ENCODE measurements at places on chromosomes 11 and 22.

DNA sequence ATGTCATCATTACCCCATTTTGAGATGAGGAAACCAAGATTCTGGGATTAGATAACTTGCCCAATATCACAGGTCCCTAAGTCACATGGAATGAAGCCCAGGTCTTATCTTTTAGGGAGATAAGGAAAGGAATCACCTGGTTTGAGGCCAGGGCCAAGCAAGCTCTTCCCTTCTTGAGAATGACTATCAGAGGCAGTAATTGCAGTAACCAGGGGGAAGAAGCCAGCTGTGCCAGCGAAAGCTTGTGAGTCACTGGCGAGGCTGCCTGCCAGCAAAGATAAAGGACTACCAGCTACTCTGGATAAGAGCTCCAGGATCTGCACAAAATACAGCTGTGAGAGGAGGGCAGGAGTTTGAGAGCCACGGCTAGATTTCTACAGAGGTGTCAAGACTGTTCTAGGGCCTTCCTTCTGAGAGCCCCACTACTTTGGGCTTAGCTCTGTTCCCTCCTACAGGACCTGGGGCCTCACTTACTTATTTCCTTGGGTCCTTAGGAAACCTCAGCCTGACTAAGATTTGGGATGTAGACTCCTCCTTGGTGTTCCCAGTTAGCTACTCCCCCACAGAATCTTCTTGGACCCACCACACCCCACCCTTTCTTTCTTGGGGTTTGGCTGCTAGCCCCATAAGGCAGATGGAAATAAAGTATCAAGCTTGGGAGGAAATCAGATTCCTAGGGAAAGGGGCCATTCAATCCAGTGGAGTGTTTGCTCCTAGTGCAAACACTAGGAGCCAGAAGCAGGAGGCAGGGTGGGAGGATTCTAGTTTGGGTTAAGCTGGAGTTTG lies 9.7 kb upstream of the CCKBR start:
- peaks cover 3% of the 10 kb centered on the region for H3K4me1 ChIP-seq
- H3K4me3 ChIP-seq, result no peak overlapping the region
- peak overlapping the region; percentile 48 for H3K27ac ChIP-seq

DNA sequence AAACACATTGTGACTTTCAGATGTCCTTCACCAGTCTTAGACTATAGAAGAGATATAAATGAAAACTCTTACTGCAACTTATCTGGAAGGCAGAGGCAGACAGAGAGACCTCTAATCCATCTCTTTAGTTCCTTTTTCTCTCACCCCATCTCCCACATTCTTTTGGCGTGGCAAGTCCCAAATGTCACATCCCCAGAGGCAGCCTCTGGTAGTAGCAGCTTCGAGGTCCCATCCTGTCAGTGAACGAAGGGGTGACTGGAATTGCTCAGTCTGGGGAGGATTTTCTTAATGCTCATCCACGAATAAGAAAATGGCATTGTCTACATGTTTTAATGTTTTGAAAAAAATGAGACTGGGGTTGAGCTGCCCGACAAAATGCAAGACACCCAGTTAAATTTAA lies 201.4 kb downstream of the GRIA4 start:
- no peaks in the 10 kb centered on the region for H3K4me1 ChIP-seq
- DNase-seq, result no peak
- H3K27ac ChIP-seq, result no peak overlapping the region

- H3K27ac ChIP-seq, result no peak overlapping the region
- peaks cover 11% of the 10 kb centered on the region for H3K4me1 ChIP-seq
- no peak overlapping the region for H3K4me3 ChIP-seq
- no peak for DNase-seq
- H3K27me3 ChIP-seq, result no peaks in the 10 kb centered on the region
Measured at GRCh38 chr11:71489311-71490043, 36.5 kb downstream of the NADSYN1 start.

- H3K27ac ChIP-seq, result no peak overlapping the region
- no peak for DNase-seq
- no peak overlapping the region for H3K4me3 ChIP-seq
- no peaks in the 10 kb centered on the region for H3K36me3 ChIP-seq
- no peaks in the 10 kb centered on the region for H3K27me3 ChIP-seq
- H3K4me1 ChIP-seq, result no peaks in the 10 kb centered on the region
Measured at GRCh38 chr11:103552086-103552485, 442.9 kb downstream of the DYNC2H1 start.

DNA sequence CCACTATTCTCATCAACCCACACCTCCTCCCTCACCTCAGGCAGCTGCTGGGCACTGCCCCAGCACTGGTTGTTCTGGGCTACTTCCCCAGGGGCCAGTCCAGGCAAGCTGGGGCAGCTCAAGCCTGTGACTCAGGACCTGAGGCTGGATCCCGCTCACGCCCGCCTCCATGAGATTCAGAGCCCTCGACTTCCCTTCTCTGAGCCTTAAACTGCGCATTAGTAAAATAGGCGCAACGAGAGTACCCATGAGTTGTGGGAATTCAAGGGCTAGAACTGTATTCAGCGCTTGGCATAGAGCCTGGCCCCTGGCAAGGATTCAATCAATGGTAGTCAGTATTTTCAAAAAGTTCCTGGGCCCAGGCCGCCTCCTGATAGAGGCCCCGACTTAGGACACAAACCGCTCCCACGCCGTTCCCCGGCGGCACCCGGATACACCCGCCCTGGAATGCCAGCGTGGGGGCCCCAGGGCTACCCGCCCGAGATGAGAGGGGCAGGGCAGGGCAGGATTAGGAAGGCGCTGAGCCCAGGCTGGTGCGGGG lies 723 bp upstream of the CD82 start:
- H3K36me3 ChIP-seq, result no peaks in the 10 kb centered on the region
- DNase-seq, result peak; percentile 72
- H3K4me1 ChIP-seq, result peaks cover 6% of the 10 kb centered on the region
- H3K27ac ChIP-seq, result no peak overlapping the region
- peak overlapping the region; percentile 67 for H3K4me3 ChIP-seq

- H3K36me3 ChIP-seq, result no peaks in the 10 kb centered on the region
- DNase-seq, result no peak
- no peak overlapping the region for H3K4me3 ChIP-seq
- H3K4me1 ChIP-seq, result peaks cover 6% of the 10 kb centered on the region
Measured at GRCh38 chr11:14021738-14022137, 59.2 kb downstream of the SPON1 start.

DNA sequence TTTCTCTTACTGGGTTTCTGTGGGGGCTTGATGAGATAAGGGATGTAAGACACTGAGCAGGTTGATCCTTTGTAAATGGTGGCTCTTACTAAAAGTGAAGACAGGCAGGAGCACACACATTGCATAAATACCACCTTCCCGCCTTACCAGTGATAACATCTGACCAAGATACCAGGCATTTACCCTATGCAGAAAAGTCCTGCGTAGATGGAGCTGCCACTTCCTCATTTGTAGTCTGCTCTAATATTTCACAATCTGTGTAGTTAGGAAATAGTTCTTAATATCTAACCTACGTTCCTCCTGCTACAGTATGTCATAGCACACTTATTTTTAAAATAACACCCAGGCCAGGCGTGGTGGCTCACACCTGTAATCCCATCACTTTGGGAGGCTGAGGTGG lies 23.9 kb upstream of the SWAP70 start:
- no peaks in the 10 kb centered on the region for H3K27me3 ChIP-seq
- no peaks in the 10 kb centered on the region for H3K36me3 ChIP-seq
- DNase-seq, result peak; percentile 84
- H3K4me3 ChIP-seq, result no peak overlapping the region

Data from trophoblast cell (in vitro differentiated cells and primary cell).